ENCODE measurements at places on chromosomes 4 and X.

- no peak for DNase-seq
Measured at GRCh38 chrX:145292218-145292617, 44.9 kb downstream of the SPANXN1 start.

GRCh38 chrX:106468433-106468832 lies 143.3 kb upstream of the RADX start:
- no peak for DNase-seq

GRCh38 chr4:57926311-57926710 lies 816.1 kb upstream of the IGFBP7 start:
- DNase-seq, result no peak

DNA sequence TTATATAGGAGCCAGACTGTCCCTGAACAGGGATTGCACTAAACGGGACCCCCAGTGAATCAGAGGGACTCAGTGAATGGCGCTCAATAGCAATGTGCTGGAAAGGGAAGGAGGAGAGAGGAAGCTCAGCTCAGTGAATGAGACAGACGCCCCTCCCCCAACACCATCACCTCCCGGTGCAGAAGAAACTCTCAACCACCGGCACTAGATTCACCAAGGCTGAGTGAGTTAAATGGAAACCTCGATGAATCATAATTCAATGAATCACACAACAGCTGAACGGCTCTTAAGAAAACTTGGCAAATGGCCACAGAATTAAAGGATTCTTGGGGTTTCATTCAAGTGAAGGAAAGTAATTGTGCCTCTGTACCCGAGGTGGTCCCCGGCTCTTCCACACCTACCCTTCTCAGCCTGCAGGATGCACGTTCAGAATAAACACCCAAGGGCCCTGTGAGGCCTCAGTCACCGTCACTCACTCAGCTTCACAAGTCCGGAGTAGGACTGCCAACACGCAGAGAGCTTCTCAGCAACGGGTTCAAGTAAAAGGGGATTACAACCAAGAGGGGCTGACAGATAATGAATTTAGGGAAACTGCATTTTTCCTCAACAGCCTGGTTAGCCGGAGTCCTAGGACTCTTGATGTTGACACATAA lies 29.3 kb downstream of the CRMP1 start:
- no peak for DNase-seq

DNA sequence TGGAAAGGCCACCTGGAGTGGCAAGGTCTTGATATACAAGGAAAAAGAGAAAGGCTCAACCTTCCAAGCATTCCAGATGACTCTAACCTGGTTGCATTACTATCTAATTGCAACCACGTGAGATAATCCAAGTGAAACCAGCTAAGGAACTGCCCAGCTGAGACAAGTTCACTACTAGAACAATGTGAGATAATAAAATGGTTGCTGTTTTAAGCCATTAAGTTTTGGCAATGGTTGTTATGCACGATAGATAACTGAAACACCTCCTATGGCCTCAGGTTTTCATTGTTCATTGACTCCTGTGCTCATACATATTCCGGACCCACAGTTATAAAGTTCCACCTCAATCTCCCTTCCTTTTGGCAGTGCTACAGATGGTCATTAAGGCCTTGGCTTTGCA lies 9.2 kb upstream of the CXorf66 start:
- no peak for DNase-seq

- DNase-seq, result no peak
Measured at GRCh38 chrX:118577041-118577440, 81.4 kb downstream of the DOCK11 start.

All from vagina (tissue), 2 donors.